ENCODE measurements at places on chromosomes 4 and X.
A peak's percentile ranks its signal among the peaks of the same experiment; 100 is the strongest.

DNA sequence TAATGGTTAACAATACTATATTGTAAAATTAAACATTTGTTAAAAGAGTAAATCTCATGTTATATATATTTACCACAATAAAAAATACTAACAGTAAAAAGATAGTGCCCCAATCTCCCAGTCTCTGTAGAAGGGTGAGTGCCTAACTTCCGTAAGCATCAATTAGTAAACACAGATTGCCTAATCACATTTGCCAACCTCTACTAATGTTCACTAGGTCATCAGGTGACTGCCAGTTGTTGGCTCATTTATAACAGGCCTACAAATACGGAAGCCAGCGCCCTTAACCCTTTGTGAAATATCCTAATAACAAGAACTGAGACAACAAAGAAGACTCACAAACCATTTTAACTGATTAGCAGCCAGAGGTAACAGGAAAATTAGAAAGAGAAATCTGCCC lies 345.1 kb downstream of the INPP4B start:
- no peak for DNase-seq

GRCh38 chrX:154294791-154295574 lies at the start of gene TEX28:
Gene TEX28 (minus strand): TSS chrX:154295124. CDS start chrX:154292117, 3,007 bp downstream.
- no peak for DNase-seq

DNA sequence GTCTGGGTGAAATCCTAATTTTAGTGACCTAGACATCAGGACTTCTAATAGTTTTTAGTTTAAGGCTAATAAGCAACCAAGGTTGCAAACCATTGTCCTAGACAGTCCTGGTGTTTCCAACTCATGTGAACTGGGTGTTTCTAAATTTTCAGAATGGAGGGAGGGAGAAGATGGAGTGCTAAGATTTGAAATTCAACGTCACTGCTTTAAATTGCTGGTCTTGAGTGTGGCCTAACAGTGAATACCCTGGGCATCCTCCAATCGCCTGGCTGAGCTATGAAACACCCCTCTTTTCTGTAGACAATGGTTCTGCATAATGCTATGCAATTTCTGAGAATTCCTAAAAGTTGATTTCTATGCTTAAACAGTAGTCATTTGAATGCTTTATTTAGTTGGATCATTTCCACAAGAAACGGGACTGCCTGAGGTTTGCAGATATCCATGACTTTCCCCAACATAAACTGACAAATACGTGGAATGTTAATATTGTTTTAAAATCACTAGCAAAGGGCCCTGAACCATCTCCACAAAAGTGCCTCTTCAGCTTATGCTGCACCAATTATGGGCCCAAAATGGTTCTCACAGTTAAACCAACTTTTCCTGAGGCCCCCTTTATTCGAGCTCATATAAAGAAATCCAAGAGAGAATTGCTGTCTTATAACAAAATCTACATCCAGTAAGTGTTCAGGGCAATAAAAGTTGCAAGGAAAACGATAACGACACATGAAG lies 1.1 kb downstream of the FBXL5 start:
- DNase-seq = peak; percentile 79

GRCh38 chr4:153784166-153784699 lies 4.7 kb downstream of the SFRP2 start:
- no peak for DNase-seq

- peak; percentile 55 for DNase-seq
Observed at GRCh38 chrX:111445485-111445884, 33.5 kb upstream of the DCX start.

GRCh38 chr4:54913751-54914526 lies 211.5 kb downstream of the KDR start:
- DNase-seq = no peak

GRCh38 chr4:125573368-125573767 lies 258.6 kb downstream of the FAT4 start:
- DNase-seq = peak; percentile 4

- peak; percentile 94 for DNase-seq
Observed at GRCh38 chr4:6974138-6974848, 64.7 kb downstream of the TBC1D14 start.

DNA sequence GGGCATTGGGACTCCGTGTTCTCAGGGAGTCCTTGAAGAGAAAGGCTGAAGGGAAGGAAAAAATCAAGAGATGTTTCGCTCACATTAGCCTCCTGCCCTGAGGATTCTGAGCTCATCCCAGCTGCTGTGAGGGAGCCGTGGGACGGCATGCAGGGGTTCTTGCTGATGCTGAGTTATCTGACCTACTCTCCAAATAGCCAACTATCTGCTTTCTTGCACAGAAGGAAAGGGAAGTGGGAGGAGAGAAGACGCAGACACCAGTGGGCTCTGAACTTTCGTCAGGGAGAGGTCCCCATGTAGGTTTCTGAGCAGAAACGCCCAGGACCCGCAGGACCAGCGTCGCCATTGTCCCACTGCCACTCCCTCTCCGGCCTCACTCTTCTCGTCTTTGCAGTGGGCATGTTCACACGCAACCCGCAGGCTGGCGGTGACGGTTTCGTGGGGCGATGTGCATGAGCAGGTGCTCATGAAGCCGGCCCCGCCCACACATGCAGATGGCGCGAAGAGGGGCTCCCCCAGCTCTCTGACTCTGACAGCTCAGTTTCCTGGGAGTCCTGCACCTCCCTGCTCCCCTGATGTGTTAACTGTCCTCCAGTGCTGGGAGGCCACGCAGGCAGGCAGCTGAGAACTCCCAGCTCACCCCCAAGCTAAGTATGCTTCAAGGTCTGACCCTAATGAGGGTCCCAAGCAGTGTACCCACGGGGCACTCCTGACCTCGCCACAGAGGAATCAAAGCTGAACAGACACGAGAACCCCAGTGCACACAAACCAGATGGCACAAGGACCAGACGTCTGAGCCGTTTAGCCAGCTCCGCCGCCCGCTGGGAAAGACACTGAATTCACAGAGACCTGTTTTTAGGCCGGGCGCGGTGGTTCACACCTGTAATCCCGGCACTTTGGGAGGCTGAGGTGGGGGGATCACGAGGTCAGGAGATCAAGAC lies 13.6 kb upstream of the ABLIM2 start:
- DNase-seq = peak; percentile 79

DNA sequence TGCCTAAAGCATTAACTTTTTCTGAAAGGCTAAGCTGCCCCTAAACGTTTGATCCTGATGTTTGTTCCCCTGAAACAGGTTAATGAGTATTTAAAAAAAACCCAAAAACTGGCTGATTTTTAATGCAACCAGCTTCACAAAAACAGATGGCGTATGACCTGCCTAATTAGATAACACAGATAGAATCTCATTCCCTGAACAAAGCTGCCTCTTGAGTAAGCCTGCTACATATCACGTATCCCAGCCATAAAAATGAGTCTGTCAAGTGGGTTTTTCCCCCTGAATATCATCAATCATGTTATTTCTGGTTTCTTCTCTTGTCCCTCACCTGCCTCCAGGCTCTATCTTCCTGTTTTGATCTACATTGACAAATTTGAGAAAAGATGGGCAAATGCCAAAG lies 154.2 kb upstream of the FAM9B start:
- no peak for DNase-seq

DNA sequence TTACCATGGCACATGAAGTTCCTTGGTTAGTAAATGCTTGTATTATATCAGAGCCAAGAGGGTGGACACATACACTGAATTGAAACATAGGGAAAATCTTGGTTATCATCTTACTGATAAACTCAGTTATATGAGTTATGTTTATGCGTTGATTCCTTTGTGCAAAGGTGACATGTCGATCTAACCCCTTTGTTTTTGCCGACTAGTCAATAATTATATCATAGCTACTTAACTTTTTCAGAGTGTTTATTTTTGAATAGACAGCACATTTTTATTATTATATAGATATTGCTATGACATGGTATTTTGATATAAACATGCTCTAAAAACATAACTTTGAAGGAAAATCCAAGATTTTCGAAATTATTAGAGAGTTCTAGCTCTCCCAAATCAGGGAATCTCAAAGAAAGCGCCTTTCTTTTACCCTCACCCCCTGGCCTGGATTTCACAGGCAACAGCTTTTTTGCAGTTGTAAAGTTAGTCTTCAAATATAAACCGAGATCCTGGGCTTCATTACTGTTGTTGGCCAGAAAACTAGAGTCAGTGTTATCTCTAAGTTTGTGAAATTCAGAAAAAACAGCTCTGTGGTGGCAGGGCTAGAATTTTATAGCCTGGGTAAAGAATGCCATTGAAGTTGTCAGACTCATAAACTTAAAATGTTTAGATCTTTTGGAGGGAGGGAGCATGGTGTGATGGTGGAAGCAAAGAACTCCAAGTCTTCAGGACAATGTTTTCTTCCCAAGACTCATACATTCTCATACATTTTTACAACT lies 45.8 kb upstream of the PITX2 start:
- DNase-seq = no peak

- DNase-seq = no peak
Observed at GRCh38 chr4:10413177-10413576, 44.0 kb downstream of the ZNF518B start.

DNA sequence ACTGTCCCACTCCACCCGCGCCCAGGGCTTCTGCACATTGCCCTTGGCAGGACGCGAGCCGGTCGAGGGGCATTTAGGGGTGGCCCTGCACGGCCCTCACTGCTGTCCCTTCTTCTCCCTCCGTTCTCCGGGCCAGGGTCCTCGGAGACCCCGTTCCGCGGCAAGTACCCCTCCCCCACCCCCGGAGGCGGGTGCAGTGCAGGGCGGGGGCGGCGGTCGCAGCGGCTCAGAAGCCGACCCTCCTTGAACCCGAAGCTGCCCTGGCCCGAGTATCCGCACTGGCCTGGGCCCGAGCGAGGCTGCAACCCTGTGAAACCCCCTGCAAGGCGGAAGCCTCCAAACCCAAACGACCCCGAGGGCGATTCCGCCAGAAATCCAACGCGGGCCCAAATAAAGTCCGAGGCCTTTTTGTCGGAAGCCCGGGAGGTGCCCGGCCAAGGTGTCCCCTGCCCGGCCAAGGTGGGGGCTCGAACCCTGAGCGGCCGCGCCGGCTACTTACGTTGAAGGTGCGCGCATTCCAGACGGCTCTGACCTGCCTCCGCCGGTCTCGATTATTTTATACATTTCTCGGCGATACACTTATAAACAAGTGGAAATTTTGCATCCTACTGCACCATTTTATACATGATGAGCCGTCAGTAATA lies 53.1 kb upstream of the TMEM33 start:
- no peak for DNase-seq

GRCh38 chrX:106397788-106398538 lies 213.8 kb upstream of the RADX start:
- DNase-seq = peak; percentile 53

- no peak for DNase-seq
Observed at GRCh38 chr4:16078195-16078760, 5.5 kb downstream of the PROM1 start.

GRCh38 chr4:150906987-150907633 lies 108.0 kb downstream of the LRBA start:
- DNase-seq = peak; percentile 14

- DNase-seq = no peak
Observed at GRCh38 chrX:79147477-79147876, 3.0 kb downstream of the GPR174 start.

DNA sequence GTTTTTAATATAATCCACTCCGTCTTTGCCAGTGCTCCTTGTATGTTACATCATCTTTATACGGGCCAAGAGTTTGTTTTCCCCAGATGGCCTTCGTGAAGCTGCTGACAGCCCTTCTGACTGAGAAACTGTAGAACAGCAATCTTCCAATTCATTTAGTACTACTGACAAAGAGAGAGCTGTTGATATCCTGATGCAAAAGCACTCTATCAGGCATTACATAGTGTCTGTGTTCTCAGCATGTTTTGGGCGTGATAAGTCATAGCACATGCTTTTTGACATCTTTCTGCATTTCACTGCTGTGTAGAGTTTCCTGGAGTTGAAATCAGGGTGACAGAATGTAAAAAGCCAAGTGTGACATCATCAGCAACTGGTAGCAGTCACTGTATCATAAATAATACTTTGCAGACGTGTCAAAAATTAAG lies 746.3 kb upstream of the FAM241A start:
- peak; percentile 1 for DNase-seq

- peak; percentile 33 for DNase-seq
Observed at GRCh38 chr4:109611045-109611646, 51.1 kb downstream of the MCUB start.

- no peak for DNase-seq
Observed at GRCh38 chrX:1074755-1075154, 137.7 kb downstream of the CRLF2 start.

DNA sequence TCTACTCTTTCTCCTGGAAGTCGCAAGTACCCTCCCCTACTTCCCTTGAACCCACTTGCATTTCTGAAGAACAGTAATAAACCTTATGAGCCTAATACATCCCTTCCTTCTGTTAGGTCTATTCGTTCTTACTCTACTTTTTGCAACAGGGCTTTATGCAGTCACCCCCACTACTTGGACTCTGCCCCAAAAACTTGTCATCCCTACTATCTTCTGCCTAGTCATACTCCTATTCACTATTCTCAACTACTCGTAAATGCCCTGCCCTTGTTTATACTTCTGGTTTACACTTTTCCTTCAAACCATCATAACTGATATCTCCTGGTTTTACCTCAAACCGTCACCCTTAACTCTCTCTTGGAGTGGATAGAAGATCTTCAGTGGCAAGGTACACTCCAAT lies 55.2 kb upstream of the SLIT2 start:
- DNase-seq = no peak

DNA sequence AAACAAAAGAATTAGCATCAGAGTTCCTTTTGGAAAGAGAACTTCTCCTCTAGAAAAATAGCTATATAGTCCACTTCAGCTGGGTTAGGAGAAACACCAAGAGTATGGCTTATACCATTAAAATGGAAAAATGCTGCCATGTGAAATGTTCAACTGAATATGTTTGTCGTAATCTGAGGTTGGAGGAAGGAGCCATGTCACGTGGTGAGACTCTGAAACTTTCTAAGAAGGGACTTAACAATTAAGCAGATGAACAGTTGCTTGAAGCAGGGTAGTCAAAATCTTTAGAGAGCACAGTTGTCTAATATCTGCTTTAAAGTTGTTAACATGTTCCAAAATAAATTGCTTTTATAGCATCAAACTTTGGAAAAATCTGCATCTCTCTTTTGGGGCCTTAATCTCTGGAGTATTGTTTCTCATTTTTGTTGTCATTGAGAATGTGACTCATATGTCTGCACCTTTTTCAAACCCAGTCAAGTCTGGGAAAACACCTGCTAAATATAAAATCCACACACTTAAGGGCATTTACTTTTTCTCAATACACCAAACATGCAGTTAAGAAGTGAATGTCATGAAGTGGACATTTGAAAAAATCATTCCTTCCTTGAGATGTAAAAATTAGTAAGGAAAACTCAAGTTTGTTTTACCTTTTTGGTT lies 168.8 kb upstream of the PDE5A start:
- DNase-seq = no peak

GRCh38 chrX:124231451-124231759 lies 101.1 kb upstream of the TEX13D start:
- no peak for DNase-seq

DNA sequence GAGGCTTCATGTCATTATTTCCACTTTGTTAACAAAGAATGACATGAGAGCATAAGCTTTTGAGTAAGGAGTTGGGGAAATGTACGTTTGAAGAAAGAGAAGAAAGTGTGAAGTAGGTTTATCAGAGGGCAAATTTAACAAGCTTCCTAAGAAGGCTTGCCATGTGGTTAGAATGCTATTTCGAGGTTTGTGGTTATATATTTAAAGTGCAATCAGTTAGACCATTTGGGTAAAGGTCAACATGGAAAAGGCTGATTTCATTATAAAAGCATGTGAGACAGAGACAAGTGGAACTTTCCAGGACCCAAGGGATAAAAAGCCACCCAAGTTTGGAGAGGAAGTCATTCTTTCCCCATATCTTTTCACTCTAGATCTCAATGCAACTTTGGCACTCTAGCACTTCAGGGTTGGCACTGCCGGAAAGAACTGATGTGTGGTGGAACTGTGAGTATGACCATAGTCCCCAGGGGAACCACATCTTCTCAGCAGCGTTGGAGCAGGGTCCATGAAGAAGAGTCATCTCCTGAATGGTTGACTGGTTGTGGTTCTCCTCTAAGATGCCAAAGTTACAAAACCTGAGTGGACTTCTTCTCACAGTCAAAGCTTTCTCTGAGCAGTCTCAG lies 529.9 kb downstream of the MID1IP1 start:
- no peak for DNase-seq

Data from choroid plexus epithelial cell (primary cell).